ENCODE measurements at places on chromosomes 4 and X. TPM values are rescaled to one million over a fixed set of nuclear protein-coding genes. Genes with fewer than 3 reads are reported as not detected.

Gene PAGE2
- total RNA-seq = not detected

Gene ARFIP1
- 9.3 TPM for total RNA-seq

Gene PLS3
- 0.52 TPM for total RNA-seq

Gene NXF3
- not detected for total RNA-seq

Gene ITIH6
- total RNA-seq = not detected

Gene CCDC120
- total RNA-seq = 2.7 TPM

Gene TIGD4
- total RNA-seq = 0.15 TPM

Gene IL9R
- 4.1 TPM for total RNA-seq

Gene TAPT1
- total RNA-seq = 35.6 TPM

Gene DGKK
- total RNA-seq = not detected

Gene DNASE1L1
- total RNA-seq = 12.5 TPM

DNA sequence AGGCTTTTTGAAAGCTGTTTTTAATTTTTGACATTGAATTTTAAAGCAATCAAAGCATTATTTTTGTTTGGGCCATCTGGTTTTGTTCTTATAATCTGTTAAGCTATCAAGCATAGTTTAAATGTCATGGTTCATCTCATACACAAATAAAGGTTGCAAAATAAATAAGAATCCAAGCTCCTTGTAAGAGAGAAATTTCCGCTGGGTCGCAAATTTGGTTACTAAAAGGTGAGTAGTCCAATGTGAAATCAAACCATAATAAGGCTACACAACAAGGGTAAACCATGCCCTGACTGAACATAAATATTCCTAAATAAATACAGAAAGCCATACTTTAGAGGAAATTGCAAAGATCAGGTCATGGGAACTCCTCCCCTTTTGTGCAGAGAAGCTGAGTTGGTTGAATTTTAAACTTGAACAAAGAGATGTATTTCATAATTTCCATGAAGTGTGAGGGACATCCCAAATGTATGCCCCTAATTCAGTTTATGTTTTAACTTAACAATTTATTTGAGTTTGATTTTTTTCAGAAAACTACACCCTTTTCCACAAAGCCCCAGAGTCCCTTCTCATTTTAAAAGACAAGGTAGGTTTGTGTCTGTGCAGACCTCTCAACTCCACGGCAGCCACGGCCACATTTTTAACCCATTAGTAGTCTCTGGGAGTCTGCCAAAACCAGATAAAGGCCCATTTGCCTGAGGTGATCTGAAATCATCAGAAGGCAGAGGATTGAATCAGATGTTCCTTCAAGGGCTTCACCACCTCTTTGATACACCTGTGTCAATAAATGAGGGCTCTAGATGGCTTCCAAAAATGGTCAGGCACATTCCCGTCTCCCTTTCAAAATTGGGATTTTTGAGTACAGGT is 85.2 kb downstream of the PLAC1 start:
- peaks cover 4% of the 10 kb centered on the region for H3K27me3 ChIP-seq
- H3K4me3 ChIP-seq = no peak overlapping the region
- DNase-seq = no peak
- H3K36me3 ChIP-seq = no peaks in the 10 kb centered on the region

DNA sequence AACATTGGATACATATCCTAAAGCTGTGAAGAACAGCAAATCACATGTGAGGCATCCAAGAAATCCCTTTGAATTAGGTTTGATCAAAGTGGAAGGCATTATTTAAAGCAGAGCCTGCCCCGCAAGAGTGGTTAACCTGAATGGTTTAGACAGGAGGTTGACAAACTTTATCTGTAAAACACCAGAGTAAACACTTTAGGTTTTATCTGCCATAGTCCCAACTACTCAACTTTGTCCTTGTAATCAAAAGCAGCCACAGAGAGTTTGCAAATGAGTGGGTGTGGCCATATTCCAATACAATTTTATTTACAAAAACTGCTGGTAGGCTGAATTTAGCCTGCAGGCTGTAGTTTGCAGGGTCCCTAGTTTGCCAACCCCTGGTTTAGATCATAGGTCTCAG is 25.2 kb upstream of the FGFBP2 start:
- H3K4me3 ChIP-seq = no peak overlapping the region
- no peak for DNase-seq
- no peaks in the 10 kb centered on the region for H3K36me3 ChIP-seq
- no peaks in the 10 kb centered on the region for H3K4me1 ChIP-seq

DNA sequence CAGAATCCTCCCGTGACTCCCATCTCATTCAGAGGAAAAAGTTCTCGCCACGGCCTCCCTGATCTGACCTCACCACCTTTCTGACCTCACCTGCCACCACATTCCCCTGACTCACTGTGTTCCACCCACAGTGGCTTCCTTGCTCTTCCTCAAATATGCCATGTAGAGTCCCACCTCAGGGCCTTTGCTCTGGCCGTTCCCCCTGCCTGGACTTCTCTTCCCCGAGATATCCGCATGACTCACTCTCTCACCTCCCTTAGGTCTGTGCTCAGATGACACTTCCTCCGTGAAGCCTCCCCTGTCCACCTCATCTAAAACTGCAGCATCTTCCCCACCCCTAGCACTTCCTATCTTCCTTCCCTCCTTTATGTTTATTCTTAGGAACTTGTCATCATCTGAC is 7.2 kb upstream of the TSPYL2 start:
- H3K27ac ChIP-seq = no peak overlapping the region
- peak; percentile 33 for DNase-seq
- peaks cover 13% of the 10 kb centered on the region for H3K4me1 ChIP-seq
- H3K4me3 ChIP-seq = no peak overlapping the region
- no peaks in the 10 kb centered on the region for H3K36me3 ChIP-seq

GRCh38 chr4:27843776-27844175 is 983.1 kb downstream of the STIM2 start:
- no peaks in the 10 kb centered on the region for H3K36me3 ChIP-seq
- DNase-seq = no peak
- no peaks in the 10 kb centered on the region for H3K27me3 ChIP-seq
- no peaks in the 10 kb centered on the region for H3K4me1 ChIP-seq
- no peak overlapping the region for H3K27ac ChIP-seq
- no peak overlapping the region for H3K4me3 ChIP-seq

GRCh38 chr4:1427010-1427409 is 20.8 kb upstream of the NKX1-1 start:
- peaks cover 6% of the 10 kb centered on the region for H3K27me3 ChIP-seq
- H3K4me3 ChIP-seq = no peak overlapping the region
- H3K27ac ChIP-seq = no peak overlapping the region
- no peak for DNase-seq
- no peaks in the 10 kb centered on the region for H3K36me3 ChIP-seq
- H3K4me1 ChIP-seq = no peaks in the 10 kb centered on the region

GRCh38 chr4:156975686-156976085 is 4.1 kb upstream of the PDGFC start:
- H3K27me3 ChIP-seq = peaks cover 17% of the 10 kb centered on the region
- H3K4me3 ChIP-seq = no peak overlapping the region
- H3K36me3 ChIP-seq = no peaks in the 10 kb centered on the region
- peaks cover 5% of the 10 kb centered on the region for H3K4me1 ChIP-seq

GRCh38 chrX:110132450-110133114 is 129.7 kb downstream of the TMEM164 start:
- H3K27me3 ChIP-seq = no peaks in the 10 kb centered on the region
- H3K36me3 ChIP-seq = no peaks in the 10 kb centered on the region
- H3K4me3 ChIP-seq = no peak overlapping the region
- no peak overlapping the region for H3K27ac ChIP-seq
- no peak for DNase-seq

DNA sequence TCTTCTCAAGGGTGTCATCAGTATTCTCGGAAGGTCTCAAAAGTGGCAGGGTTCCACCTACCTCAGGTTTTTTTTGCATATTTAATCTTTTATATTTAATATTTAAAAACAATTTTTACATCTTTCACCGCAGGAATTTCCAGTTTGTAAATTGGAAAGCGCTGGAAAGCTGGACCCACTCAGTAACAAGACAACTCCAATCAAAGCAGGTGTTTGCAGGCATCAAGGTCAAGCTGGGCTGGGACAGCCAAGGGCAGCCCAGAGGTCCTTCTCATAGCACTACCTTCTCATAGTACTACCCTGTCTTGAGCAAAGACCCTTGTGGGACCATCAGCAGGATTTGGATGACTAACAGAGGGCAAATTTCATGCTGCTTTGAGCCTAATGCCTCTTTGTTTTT is 160.1 kb downstream of the TET2 start:
- peak; percentile 20 for DNase-seq
- H3K4me3 ChIP-seq = no peak overlapping the region
- H3K27ac ChIP-seq = peak overlapping the region; percentile 92

DNA sequence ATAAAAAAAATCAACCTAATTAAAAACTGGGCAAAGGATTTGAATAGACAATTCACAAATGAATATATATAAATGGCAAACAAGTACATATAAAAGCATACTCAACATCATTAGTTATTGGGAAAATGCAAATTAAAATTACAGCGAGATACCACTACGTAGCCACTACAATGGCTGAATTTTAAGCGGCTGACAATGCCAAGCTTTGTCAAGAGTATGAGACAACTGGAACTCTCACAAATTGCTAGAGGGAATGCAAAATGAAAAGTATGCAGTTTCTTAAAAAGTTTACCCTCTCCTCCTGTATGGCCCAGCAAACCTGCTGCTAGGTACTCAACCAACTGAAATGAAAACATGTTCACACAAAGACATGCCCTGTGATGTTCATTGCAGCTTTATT is 34.8 kb downstream of the ZFP42 start:
- peaks cover 7% of the 10 kb centered on the region for H3K27me3 ChIP-seq
- no peaks in the 10 kb centered on the region for H3K4me1 ChIP-seq
- H3K27ac ChIP-seq = no peak overlapping the region
- H3K4me3 ChIP-seq = no peak overlapping the region

DNA sequence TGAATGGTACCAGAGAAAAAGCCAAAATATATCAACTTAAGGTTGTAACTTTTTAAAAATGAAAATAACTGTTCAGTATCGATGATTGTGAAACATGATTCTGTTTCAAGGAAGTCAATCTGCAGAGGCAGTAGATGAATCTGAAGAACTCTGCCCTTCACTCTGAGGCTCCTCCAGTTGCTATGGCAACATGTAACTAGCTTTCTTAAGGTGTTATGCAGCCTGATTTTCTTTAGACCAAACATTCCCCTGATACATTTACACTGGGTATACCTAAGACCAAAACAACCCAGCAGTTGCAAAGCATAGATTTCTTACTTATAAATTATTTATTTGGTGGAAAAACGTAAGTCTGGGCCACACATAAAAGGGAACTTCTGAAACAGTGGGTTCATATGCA is 133.6 kb upstream of the RASGEF1B start:
- no peaks in the 10 kb centered on the region for H3K4me1 ChIP-seq
- no peak overlapping the region for H3K27ac ChIP-seq
- DNase-seq = no peak
- no peaks in the 10 kb centered on the region for H3K36me3 ChIP-seq
- peaks cover 5% of the 10 kb centered on the region for H3K27me3 ChIP-seq
- no peak overlapping the region for H3K4me3 ChIP-seq

GRCh38 chrX:45803383-45803921 is 602.8 kb upstream of the DIPK2B start:
- DNase-seq = peak; percentile 72
- H3K27me3 ChIP-seq = no peaks in the 10 kb centered on the region
- H3K27ac ChIP-seq = peak overlapping the region; percentile 84
- H3K4me1 ChIP-seq = peaks cover 76% of the 10 kb centered on the region
- peaks cover 19% of the 10 kb centered on the region for H3K36me3 ChIP-seq

- H3K36me3 ChIP-seq = no peaks in the 10 kb centered on the region
- no peak overlapping the region for H3K27ac ChIP-seq
- H3K4me1 ChIP-seq = no peaks in the 10 kb centered on the region
- H3K27me3 ChIP-seq = no peaks in the 10 kb centered on the region
- H3K4me3 ChIP-seq = no peak overlapping the region
Observed at GRCh38 chr4:98745366-98745765, 87.0 kb upstream of the TSPAN5 start.

DNA sequence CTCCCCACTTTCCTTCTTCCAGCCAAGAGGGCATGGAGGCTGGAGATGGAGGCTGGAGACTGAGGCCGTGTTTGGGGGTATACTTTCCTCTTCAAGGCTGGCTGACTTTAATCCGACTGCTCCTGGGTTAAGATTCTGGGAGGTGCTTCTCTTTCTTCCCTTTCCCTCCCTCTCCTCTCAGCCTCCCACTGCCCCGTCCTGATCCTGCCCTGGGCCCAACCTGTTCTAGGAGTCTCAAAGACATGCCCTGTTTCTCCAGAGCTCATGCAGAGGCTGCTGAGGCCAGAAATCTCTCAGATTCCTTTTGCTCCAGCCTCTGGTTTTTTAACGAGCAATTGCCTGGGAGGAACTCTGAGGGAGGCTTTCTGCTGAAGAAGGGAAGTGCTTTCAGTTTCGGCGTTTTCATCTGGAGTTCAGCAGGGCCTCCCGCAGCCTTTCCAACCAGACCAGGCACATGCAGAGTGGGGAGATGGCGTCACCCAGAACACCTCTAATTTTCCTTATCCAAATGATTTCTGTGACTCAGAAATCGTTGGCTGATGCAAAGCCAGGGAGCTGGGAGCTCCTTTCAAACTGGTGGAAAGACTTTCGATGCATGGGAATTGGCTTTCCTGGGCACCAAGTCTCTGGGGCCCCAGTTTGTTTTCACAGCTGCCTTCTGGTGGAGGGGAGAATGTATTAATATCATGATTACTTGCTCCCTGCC is 34.5 kb upstream of the FAM9C start:
- H3K36me3 ChIP-seq = peaks cover 1% of the 10 kb centered on the region
- peaks cover 88% of the 10 kb centered on the region for H3K4me1 ChIP-seq
- peak; percentile 20 for DNase-seq
- H3K27ac ChIP-seq = peak overlapping the region; percentile 43
- H3K27me3 ChIP-seq = no peaks in the 10 kb centered on the region

DNA sequence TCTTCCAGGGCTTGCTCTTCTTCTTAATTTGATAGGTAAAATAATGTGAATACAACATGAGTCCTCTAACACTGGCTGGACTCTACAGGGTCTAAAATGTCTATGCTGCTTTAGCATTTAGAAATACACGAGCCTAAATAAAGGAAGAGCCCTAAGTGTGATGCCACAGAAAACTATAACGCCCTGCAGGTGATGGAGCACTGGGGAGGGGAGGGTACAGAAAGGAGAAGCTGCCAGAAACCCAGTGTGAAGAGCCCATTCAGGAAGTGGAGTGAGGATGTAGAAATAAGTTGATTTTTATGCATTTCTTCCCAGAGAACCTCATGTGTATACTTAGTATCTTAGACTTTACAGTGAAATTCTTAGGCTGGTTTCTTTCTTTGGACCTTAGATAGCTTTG is 83.4 kb downstream of the TNIP2 start:
- peaks cover 5% of the 10 kb centered on the region for H3K4me1 ChIP-seq
- peak overlapping the region; percentile 1 for H3K27ac ChIP-seq
- H3K4me3 ChIP-seq = no peak overlapping the region
- H3K27me3 ChIP-seq = no peaks in the 10 kb centered on the region
- peaks cover 39% of the 10 kb centered on the region for H3K36me3 ChIP-seq

DNA sequence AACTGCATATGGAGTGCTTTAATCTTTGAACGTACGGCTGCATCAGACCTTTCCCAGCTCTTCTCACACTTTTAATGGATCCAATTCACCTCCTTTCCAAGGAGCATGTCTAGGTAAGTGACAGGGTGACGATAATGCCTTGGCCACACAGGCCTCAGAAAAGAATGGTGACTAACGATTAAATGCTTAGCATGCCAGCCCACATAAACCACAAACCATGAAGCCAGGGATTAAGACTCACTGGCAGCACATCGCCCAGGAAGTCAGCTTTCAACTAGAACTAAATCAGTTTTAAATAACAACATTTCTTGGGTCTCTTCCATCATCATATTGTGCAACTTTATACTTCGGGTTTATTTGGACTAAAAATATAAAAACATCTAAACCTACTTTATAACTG is 28.7 kb downstream of the INPP4B start:
- peaks cover 20% of the 10 kb centered on the region for H3K4me1 ChIP-seq
- peaks cover 5% of the 10 kb centered on the region for H3K27me3 ChIP-seq
- no peak overlapping the region for H3K4me3 ChIP-seq
- DNase-seq = peak; percentile 70
- H3K27ac ChIP-seq = peak overlapping the region; percentile 4
- peaks cover 12% of the 10 kb centered on the region for H3K36me3 ChIP-seq

Data from activated CD4-positive, alpha-beta memory T cell treated with anti-CD3 and anti-CD28 coated beads for 36 hours (primary cell).